ENCODE measurements at places on chromosomes 6 and 20. TPM values are rescaled to one million over a fixed set of nuclear protein-coding genes. Genes with fewer than 3 reads are reported as not detected.

AIF1 gene
- total RNA-seq, result not detected

GTSF1L gene
- not detected for total RNA-seq

CD83 gene
- total RNA-seq, result 1.6 TPM

VSX1 gene
- total RNA-seq, result not detected

OR2H2 gene
- total RNA-seq, result not detected

OTOR gene
- total RNA-seq, result not detected

MRPL2 gene
- total RNA-seq, result 19.5 TPM

COL21A1 gene
- 23.1 TPM for total RNA-seq

MYT1 gene
- not detected for total RNA-seq

TAGAP gene
- not detected for total RNA-seq

RGS17 gene
- total RNA-seq, result 13.9 TPM

EDN3 gene
- total RNA-seq, result not detected

ARMH2 gene
- total RNA-seq, result not detected

BPIFB2 gene
- not detected for total RNA-seq

TTK gene
- 2.5 TPM for total RNA-seq

PNRC1 gene
- total RNA-seq, result 78.1 TPM

SOD2 gene
- 2,074 TPM for total RNA-seq

PI3 gene
- not detected for total RNA-seq

WFDC2 gene
- not detected for total RNA-seq

TP53TG5 gene
- total RNA-seq, result not detected

SCUBE3 gene
- total RNA-seq, result 153 TPM

SLC25A27 gene
- total RNA-seq, result 7.0 TPM

SLC35D3 gene
- not detected for total RNA-seq

DEFB132 gene
- not detected for total RNA-seq

ID4 gene
- 19.0 TPM for total RNA-seq

SLPI gene
- total RNA-seq, result 0.52 TPM

ZFAND3 gene
- total RNA-seq, result 39.8 TPM

PPIL6 gene
- 5.0 TPM for total RNA-seq

PRPF6 gene
- total RNA-seq, result 63.7 TPM

L3MBTL1 gene
- 5.7 TPM for total RNA-seq

LY6G6C gene
- total RNA-seq, result not detected

WFDC10B gene
- not detected for total RNA-seq

B3GALT4 gene
- total RNA-seq, result 4.9 TPM

BAG2 gene
- 16.6 TPM for total RNA-seq

TRIM10 gene
- total RNA-seq, result not detected

PRR18 gene
- not detected for total RNA-seq

CLIC5 gene
- total RNA-seq, result under 0.01 TPM

ATP9A gene
- total RNA-seq, result 55.8 TPM

HDGFL1 gene
- total RNA-seq, result not detected

FKBP5 gene
- 3.7 TPM for total RNA-seq

RWDD2A gene
- total RNA-seq, result 5.9 TPM

GINS1 gene
- 4.5 TPM for total RNA-seq

ACTL10 gene
- total RNA-seq, result 3.5 TPM

CLVS2 gene
- not detected for total RNA-seq

LGSN gene
- total RNA-seq, result 0.07 TPM

C6orf163 gene
- total RNA-seq, result 1.2 TPM

PHF20 gene
- total RNA-seq, result 53.5 TPM

ENTPD6 gene
- 89.7 TPM for total RNA-seq

GJA10 gene
- total RNA-seq, result not detected

RALY gene
- 57.8 TPM for total RNA-seq

INSM1 gene
- total RNA-seq, result not detected

EPHA7 gene
- total RNA-seq, result 0.07 TPM

SLC13A3 gene
- total RNA-seq, result 2.2 TPM

NOP56 gene
- 122 TPM for total RNA-seq

MOXD1 gene
- total RNA-seq, result 41.5 TPM

KHDRBS2 gene
- total RNA-seq, result not detected

ARHGAP18 gene
- total RNA-seq, result 50.0 TPM

DST gene
- total RNA-seq, result 511 TPM

Data from smooth muscle cell of the pulmonary artery (primary cell).